ENCODE measurements at places on chromosomes 6 and 20. TPM values are rescaled to one million over a fixed set of nuclear protein-coding genes. Genes with fewer than 3 reads are reported as not detected.

DNA sequence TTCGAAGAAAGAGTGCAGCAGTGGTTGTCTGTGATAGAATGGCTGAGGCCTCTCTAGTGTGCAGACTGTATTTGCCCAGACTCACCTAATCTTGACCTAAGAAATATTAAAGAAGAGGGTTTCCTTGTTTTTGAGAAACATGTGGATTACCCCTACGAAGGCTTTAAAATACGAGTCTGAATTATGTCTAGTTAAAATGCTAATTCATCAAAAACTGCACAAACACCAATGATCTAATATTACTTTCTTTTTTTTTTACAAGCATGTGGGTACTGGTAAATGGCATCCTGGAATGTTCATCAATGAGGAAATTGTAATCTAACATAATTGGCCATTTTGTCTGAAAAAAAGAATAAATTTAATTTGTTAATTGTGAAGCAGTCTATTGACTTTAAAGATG, 510.9 kb downstream of the EPM2A start:
- no peaks in the 10 kb centered on the region for H3K36me3 ChIP-seq
- H3K4me1 ChIP-seq, result no peaks in the 10 kb centered on the region
- H3K4me3 ChIP-seq, result no peak overlapping the region
- no peak for DNase-seq

DNA sequence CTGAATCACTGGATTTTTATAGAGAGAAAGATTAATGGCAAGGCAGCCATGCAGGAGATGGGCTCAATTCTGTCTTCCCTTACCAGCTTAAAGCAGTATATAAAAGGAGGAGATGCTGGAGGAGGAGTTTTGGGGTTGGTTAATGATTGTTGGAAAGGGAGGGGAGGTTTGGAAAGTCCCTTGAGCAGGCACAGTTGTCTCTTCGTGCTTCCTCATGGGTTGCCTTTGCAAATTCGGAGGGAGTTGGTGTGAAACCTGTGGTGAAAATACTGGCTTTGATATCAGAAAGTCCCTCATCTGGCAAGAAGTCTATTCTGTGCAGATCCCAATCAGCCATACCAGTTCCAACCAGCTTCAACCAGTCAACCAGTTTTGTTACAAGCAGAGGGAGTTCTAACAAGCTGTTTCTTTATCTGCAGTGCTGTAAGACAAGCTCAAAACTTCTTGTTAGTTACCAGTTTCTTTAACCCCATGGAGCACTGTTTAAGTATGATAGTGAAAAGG, 107.0 kb downstream of the HIVEP1 start:
- H3K36me3 ChIP-seq, result peaks cover 38% of the 10 kb centered on the region
- peaks cover 19% of the 10 kb centered on the region for H3K4me1 ChIP-seq
- H3K27me3 ChIP-seq, result no peaks in the 10 kb centered on the region
- peak overlapping the region; percentile 13 for H3K4me3 ChIP-seq
- peak; percentile 53 for DNase-seq

- no peak overlapping the region for H3K4me3 ChIP-seq
- no peak overlapping the region for H3K27ac ChIP-seq
- no peaks in the 10 kb centered on the region for H3K4me1 ChIP-seq
- DNase-seq, result no peak
- no peaks in the 10 kb centered on the region for H3K27me3 ChIP-seq
Measured at GRCh38 chr6:164507206-164507940, 802.0 kb downstream of the C6orf118 start.

DNA sequence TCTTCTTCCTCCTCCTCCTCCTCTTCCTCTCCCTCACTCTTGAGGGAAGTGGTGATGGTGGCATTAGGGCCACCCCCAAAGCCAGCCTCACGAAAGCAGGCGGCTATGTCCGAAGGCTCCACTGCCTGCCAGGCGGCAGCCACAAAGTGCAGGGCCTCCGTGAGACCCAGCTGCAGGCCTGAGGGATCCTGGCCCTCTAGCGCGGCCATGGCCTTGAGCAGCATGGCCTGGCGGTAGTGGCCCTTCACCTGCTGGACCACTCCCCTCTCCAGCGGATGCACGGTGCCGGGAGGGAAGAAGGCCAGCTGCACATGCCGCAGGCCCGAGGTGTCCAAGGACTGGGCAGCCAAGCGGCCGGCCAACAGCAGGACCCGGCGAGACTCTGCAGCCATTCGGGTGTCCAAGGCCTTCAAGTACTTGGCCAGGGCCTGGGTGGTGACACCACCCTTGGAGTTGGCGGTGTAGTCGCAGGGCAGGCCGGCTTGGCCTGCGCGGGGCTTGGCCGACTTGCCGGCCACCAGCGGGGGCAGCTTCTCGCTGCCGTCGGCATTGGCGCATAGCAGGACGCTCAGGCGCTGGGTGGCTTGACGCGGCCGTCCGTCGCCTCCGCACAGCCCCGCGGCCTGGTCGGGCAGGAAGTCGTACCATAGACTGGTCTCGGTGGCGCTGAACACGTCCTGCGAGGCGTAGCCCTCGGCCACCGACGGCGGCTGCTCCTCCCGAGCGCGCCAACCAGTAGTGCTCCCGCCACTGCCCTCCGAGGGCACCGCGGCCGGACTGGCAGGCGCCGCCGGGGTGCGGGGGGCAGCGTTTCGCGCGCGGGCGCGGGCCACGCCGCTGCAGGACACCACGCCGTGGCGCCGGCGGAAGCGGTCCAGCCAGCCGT, 1.1 kb downstream of the CENPB start:
- H3K4me3 ChIP-seq, result no peak overlapping the region
- H3K27me3 ChIP-seq, result no peaks in the 10 kb centered on the region
- H3K27ac ChIP-seq, result no peak overlapping the region
- no peak for DNase-seq
- H3K4me1 ChIP-seq, result peaks cover 34% of the 10 kb centered on the region
- no peaks in the 10 kb centered on the region for H3K36me3 ChIP-seq

DNA sequence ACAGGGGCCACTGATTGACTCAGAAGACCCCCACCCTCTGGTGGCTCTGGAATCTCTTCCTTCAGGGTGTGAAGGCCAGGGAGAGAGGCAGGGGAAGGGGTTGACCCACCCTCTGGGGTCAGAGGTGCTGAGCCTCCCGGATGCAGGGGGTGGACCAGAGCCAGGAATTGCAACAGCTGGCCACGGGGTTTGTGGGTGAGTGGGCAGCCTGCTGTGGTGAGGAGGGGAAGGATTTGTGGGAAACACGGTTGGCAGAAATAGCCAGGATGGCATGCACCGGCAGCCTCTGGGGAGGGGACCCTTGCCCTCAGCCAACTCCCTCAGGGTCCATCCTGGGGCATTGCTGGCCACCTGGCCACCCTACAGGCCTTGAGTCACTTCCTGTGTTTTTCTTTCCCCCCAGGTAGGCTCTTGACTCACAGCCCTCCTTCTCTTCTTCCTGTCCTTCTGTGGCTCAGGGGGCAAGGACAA, 92.8 kb downstream of the MRPL14 start:
- H3K36me3 ChIP-seq, result no peaks in the 10 kb centered on the region
- H3K27me3 ChIP-seq, result no peaks in the 10 kb centered on the region
- H3K4me3 ChIP-seq, result no peak overlapping the region
- no peak overlapping the region for H3K27ac ChIP-seq

GRCh38 chr20:62917720-62918119, 8.6 kb downstream of the DIDO1 start:
- peaks cover 15% of the 10 kb centered on the region for H3K36me3 ChIP-seq
- no peaks in the 10 kb centered on the region for H3K27me3 ChIP-seq
- DNase-seq, result no peak
- H3K27ac ChIP-seq, result peak overlapping the region; percentile 88
- peaks cover 88% of the 10 kb centered on the region for H3K4me1 ChIP-seq

GRCh38 chr6:43965628-43966373, 161.5 kb downstream of the MRPL14 start:
- DNase-seq, result no peak
- H3K27me3 ChIP-seq, result peaks cover 4% of the 10 kb centered on the region
- no peak overlapping the region for H3K4me3 ChIP-seq
- H3K36me3 ChIP-seq, result no peaks in the 10 kb centered on the region
- H3K4me1 ChIP-seq, result no peaks in the 10 kb centered on the region

- DNase-seq, result no peak
- H3K36me3 ChIP-seq, result no peaks in the 10 kb centered on the region
- no peak overlapping the region for H3K27ac ChIP-seq
- no peak overlapping the region for H3K4me3 ChIP-seq
Measured at GRCh38 chr6:141808662-141809061, 324.1 kb upstream of the GJE1 start.

GRCh38 chr6:117449549-117450439, 24.1 kb upstream of the ROS1 start:
- no peaks in the 10 kb centered on the region for H3K36me3 ChIP-seq
- no peak overlapping the region for H3K27ac ChIP-seq
- H3K4me3 ChIP-seq, result no peak overlapping the region
- peaks cover 4% of the 10 kb centered on the region for H3K27me3 ChIP-seq
- peak; percentile 79 for DNase-seq
- H3K4me1 ChIP-seq, result no peaks in the 10 kb centered on the region

GRCh38 chr6:100452998-100453397, 11.7 kb downstream of the SIM1 start:
- peaks cover 4% of the 10 kb centered on the region for H3K4me1 ChIP-seq
- DNase-seq, result no peak
- peaks cover 62% of the 10 kb centered on the region for H3K27me3 ChIP-seq

DNA sequence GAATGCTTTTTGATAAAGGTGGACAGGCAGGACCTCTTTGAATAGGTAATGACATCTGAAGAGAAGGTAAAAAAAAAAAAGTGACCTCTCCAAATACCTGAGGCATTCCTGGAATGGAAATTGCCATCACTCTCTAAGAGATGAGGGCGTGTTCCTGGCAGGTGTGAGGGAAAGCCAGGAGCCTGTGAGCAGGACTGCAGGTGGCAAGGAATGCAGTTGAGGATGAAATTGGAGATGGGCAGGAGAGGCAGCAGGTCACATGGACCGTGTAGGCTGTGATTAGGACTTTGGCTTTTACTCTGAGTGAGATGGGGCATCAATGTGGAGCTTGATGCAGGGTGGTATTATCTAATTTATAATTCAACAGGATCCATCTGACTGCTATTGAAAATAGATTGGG, 227.4 kb downstream of the LRFN2 start:
- H3K4me1 ChIP-seq, result no peaks in the 10 kb centered on the region
- DNase-seq, result no peak
- no peak overlapping the region for H3K4me3 ChIP-seq
- no peaks in the 10 kb centered on the region for H3K36me3 ChIP-seq

GRCh38 chr20:50794181-50794845, 548 bp upstream of the BCAS4 start:
- no peaks in the 10 kb centered on the region for H3K36me3 ChIP-seq
- peak overlapping the region; percentile 74 for H3K4me3 ChIP-seq
- no peak for DNase-seq
- H3K27ac ChIP-seq, result no peak overlapping the region
- peaks cover 20% of the 10 kb centered on the region for H3K4me1 ChIP-seq

DNA sequence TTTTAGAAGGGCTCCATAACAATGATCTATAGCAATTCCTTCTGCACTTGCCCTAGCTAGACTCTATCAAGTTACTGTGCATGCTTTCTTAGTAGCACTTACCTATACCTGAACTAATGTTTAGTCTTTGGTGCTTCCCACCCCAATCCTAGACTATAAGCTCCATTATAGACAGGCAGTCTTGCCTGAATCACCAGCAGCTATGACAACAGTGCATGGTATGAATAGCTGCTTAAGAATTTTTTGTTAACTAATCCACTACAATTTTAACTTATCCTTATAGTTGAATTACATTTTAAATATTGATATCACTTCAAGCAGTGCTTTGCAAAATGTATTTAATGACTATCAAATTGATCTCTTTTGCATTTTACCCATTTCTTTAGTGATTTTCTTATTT, 164.3 kb downstream of the RPS12 start:
- no peak overlapping the region for H3K4me3 ChIP-seq
- no peak overlapping the region for H3K27ac ChIP-seq
- H3K27me3 ChIP-seq, result peaks cover 1% of the 10 kb centered on the region
- no peaks in the 10 kb centered on the region for H3K4me1 ChIP-seq
- H3K36me3 ChIP-seq, result no peaks in the 10 kb centered on the region

GRCh38 chr20:38501858-38502436, 29.3 kb downstream of the RALGAPB start:
- H3K4me3 ChIP-seq, result no peak overlapping the region
- DNase-seq, result no peak
- H3K27ac ChIP-seq, result no peak overlapping the region

DNA sequence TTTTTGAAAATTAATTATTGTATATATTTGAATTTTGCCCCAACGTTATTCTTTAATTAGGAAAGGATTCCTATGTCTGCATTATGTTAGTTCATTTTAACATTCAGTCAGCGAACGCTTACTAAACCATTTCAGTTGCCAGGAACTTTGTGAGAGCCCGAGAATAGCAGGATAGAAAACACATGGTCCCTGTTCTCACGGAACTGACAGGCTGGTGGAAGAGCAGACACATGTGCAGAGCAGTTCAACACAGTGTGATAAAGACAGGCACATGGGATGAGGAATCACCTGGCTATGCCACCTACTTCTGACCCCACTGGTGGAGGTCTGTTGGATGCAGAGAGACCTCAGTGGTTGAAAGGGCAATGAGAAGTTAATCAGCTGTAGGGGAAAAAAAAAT, 367.2 kb downstream of the EPM2A start:
- no peaks in the 10 kb centered on the region for H3K36me3 ChIP-seq
- no peak overlapping the region for H3K27ac ChIP-seq

DNA sequence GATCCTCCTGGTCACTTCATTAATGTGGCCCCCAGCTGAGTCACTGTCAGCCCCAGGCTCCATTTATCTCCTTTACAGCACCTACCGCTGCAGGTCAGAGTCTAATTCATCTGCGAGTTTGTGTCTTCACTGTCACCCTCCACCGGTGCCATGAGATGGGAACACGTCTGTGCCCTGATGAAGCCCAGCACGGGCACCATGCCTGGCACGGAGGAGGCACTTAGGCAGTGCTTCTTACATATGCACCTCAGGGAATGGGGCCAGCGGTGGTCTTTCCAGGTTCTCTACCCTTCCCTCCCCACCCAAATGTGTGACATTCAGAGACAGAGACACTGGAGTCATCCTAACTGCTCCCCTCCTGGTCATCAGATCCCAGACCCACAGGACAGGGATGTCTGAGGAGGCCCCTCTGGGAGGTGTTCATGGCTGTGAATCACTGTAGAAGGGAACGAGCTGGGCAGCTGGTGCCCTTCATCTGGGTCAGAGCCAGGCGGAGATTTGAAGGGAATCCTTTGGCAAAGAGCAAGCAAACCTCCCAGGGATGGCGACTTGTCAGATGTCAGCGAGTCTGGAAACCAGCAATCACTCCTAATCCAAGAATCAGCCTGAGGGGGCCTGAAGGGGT, 364.6 kb downstream of the PREX1 start:
- no peak overlapping the region for H3K4me3 ChIP-seq
- H3K4me1 ChIP-seq, result no peaks in the 10 kb centered on the region
- no peaks in the 10 kb centered on the region for H3K36me3 ChIP-seq
- H3K27me3 ChIP-seq, result no peaks in the 10 kb centered on the region
- no peak overlapping the region for H3K27ac ChIP-seq

- DNase-seq, result no peak
Measured at GRCh38 chr20:37816003-37816402, 86.9 kb upstream of the VSTM2L start.

- no peaks in the 10 kb centered on the region for H3K27me3 ChIP-seq
- H3K4me3 ChIP-seq, result no peak overlapping the region
- peaks cover 26% of the 10 kb centered on the region for H3K4me1 ChIP-seq
- DNase-seq, result no peak
- no peak overlapping the region for H3K27ac ChIP-seq
Measured at GRCh38 chr20:49589747-49590146, 21.8 kb upstream of the PTGIS start.

GRCh38 chr6:18507018-18507415, 119.9 kb downstream of the RNF144B start:
- no peak overlapping the region for H3K4me3 ChIP-seq
- H3K36me3 ChIP-seq, result no peaks in the 10 kb centered on the region
- H3K4me1 ChIP-seq, result no peaks in the 10 kb centered on the region
- no peak for DNase-seq
- H3K27me3 ChIP-seq, result peaks cover 3% of the 10 kb centered on the region
- H3K27ac ChIP-seq, result no peak overlapping the region

Gene LKAAEAR1
- total RNA-seq, result not detected

Gene FAM83D
- 8.6 TPM for total RNA-seq

Gene LY6G6C
- total RNA-seq, result not detected

Gene DEK
- total RNA-seq, result 75.3 TPM

Gene C20orf144
- not detected for total RNA-seq
